Activated CD4-positive, alpha-beta T cell treated with anti-CD3 and anti-CD28 coated beads for 24 hours (primary cell): ENCODE measurements at places on chromosomes 6 and 20.
A peak's percentile ranks its signal among the peaks of the same experiment; 100 is the strongest.

DNA sequence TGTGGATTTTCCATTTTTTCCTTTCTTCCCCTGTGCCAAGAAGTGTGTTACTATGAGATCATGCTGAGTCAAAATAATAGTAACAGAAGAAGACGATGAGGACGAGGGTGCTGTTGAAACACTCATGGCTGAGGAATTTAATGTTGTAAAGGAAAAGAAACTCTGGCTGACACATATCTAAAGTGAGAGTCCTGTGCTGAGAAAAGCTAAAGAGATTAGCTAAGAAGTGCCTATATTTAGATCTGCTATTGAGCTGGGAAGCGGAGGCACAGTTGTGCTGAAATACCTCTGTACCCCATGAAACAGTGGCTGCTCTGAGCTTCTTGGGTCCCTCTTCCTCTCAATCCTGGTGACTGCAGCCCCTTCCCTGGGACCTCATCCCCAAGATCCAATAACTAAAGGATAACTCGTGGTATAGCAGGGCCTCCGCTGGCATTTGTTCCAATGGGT lies 1.1 kb upstream of the SYTL3 start:
- DNase-seq: no peak

DNA sequence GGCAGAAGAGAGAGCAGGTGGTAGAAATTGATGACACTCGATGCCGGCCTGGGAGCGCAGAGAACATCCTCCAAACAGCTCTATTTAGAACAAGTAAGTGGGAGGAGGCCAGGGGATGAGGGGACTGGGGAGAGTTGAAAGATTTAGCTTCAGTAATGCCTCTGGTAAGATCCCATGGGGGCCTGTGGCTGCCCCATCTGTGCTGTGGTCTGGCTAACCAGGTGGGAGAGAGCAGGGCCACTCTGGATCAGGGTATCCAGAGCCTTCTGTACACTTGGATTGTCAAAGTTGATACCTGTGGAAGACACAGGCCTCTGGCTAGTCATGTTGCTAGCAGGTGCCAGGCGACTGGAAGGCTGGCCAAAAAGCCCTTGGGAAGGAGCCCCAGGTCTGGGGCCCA lies 27.6 kb downstream of the NCOA5 start:
- no peak for DNase-seq

GRCh38 chr6:3039384-3039783 lies 28.9 kb upstream of the RIPK1 start:
- DNase-seq: no peak

DNA sequence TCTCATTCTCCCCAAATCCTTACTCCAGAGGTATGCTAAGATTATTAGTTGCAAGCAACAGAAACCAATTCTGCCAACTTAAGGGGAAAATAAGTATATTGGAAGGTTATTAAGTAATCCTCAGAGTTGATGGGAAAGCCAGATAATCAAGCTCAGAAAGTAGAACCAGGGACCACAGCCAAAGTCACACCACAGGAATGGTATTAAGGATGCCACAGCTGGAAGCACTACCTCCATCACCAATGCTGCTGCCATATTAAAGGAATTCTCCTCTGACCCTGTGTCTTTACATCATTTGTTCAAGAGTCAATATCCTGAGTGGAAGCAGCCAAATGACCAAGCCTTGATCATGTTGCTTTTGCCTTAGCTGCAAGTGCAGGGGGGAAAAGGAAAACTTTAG lies 9.9 kb downstream of the PROCR start:
- no peak for DNase-seq

GRCh38 chr6:25250878-25251277 lies 28.3 kb upstream of the CARMIL1 start:
- DNase-seq: peak; percentile 5

DNA sequence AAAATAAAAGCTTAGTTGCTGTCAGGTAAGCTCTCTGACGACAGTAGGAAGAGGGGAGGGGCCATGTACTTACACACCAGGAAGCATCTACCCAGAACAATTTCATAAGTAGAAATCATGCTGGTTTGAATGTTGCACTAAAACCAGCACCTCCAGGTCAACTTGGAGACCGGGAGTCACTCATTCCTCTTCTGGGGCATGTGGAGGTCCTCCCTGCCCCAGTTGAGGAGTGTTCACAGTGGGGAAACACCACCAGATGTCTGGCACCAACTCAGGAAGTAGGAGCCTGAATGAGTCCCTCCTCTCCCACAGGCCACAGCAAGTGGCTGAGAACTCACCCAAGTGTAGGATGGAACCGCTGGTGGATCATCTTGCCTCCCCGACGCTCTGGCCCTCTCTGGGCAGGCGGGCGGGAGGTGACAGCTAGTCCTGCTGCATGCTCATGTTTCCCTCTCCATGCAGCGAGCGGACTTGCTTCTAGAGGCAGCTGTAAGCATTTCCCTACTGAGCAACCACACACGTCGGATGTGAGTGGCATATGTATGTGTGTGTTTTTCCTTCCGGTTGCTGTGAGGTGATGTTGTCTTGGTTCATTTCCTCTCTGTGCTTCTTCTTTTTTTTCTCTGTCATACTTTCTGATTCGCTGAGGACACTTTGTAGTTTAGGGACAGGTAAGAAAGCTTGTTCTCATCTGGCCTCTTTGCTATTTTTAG lies 149.5 kb upstream of the NEDD9 start:
- DNase-seq: no peak

- no peak for DNase-seq
These were observed 141.3 kb downstream of the FUT9 start for GRCh38 chr6:96157018-96157565.

- DNase-seq: no peak
These were observed 5.1 kb downstream of the HEY2 start for GRCh38 chr6:125754566-125754965.

DNA sequence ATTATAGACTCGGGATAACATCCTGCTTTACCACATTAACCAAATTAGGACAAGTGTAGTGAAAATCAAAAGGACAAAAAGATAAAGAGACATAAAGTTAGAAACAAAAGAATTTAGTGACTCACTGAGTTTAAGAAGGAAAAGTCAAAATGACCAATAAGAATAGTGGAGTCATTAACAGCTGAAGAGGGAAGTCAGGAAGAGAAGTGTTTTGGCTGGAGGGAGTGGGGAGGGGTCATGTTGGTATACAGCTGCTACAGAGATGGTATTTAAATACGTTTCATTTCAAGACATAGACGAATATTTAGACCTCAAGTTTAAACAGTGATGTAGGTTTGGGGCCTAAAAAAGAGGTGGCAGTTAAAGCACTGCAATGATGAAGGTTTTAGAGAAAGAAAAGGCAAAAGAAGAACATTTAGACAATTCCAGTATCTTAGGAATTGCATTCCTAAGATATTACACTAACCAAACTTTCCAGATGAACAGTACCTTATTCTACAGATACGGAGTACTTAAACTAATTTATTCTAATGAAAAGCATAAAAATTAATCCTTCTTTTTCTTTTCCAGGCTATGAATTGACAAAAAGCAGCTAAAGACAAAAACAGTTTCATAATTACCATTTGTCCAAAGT lies 10.6 kb downstream of the FKBP5 start:
- DNase-seq: no peak

GRCh38 chr20:48662711-48663110 lies 165.1 kb downstream of the PREX1 start:
- no peak for DNase-seq

GRCh38 chr6:139862311-139862710 lies 487.9 kb upstream of the CITED2 start:
- DNase-seq: no peak

DNA sequence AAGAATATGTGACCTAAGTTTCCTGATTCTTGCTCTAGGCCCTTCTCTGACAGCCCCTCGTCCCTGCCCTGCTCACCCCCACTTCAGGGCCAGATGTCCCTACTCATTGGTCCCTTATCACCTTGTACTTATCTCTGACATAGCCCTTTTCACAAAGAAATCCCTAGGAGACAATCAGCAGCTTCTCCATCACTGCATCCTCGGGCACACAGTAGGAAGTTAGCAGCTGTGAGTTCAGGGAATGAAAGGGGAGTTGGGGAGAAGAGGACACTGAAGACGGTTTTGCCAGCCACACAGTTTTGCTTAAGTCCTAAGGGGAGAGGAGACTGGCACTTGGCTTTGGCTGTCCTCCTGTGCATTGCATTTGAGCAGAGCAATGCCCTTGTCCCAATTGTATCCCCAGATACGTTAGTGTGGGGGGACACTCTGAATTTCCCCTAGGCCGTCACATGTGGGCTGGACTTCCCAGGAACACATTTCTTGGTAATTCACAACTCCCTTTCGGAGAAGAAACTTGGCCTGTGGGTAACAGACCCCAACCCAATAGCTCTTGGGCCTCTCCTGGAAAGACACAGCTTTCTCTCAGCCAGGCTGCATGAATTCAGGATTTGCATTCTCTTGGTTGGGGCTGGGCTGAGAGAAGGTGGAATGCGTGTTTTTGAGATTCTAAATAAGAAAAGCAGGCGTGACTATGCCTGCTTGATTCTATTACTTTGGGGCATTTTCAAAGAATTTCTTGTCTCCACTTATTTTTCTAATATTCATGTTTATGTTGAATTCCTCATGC lies 177.6 kb downstream of the UST start:
- DNase-seq: no peak

GRCh38 chr6:105545947-105546731 lies 143.3 kb upstream of the PREP start:
- DNase-seq: no peak

GRCh38 chr6:3407840-3408239 lies 49.0 kb downstream of the SLC22A23 start:
- DNase-seq: no peak

- no peak for DNase-seq
These were observed 205.7 kb downstream of the OTOR start for GRCh38 chr20:16953858-16954257.

GRCh38 chr20:53611449-53611894 lies 17.8 kb upstream of the ZNF217 start:
- no peak for DNase-seq

- no peak for DNase-seq
These were observed 184.9 kb downstream of the TINAG start for GRCh38 chr6:54493138-54493537.

DNA sequence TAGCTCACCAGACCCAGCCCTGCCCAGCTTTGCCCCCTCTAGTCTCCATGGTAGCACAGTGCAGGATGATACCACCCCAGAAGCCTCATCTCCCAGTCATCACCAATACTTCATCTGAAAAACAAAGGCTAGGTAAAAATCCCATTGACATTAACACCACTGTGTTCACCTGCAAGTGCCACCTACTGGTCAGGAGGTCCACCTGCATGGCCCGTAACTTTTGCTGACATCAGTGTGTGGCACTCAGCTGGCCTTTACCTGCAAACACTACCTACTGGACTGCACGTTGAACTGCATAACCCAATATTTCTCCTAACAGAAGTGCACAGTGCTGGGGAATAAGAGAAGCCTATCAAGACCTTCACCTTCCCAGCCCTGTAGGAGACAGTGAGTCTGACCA lies 234.7 kb upstream of the ADGRB3 start:
- no peak for DNase-seq

- DNase-seq: no peak
These were observed 136.8 kb downstream of the GMPR start for GRCh38 chr6:16375206-16375605.

DNA sequence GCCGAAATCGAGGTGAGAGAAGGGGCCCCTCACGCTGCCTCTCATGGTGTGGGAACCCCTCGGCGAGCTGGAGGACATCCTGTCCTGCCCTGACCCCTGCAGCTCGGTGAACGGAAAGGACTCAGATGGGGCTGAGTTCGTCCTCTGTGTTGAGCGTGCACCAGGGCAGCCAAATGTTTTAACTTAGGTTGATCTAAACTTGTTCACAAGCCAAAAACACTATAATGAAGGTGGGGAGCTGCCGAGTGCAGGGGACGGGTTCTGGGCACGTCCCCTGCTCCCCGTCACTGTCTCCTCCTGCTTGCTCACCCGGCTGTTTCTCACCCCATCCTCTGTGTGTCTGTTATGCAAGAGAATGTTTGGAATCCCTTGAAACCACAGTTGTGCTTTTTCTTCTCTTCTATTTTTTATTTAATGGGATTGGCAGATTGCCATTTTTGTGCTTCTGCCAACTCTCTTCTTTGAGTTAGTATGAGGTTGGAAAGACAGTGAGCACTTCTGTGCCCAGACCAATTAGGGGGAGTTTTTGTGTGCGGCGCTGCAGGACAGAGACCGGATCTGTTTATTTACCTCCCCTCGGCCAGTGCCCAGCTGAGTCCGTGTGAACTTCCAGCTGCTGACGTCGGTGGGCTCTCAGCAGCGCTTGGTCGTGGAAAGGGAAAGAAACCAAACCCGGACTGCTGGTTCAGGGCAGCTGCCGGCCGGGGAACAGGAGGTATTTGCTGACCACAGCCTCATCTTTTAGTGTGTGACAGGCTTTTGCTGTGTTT lies 158.1 kb downstream of the DTNBP1 start:
- no peak for DNase-seq

GRCh38 chr20:41095110-41095969 lies 42.0 kb upstream of the PLCG1 start:
- DNase-seq: peak; percentile 17

GRCh38 chr6:64644024-64644423 lies 1008.4 kb downstream of the PHF3 start:
- no peak for DNase-seq

DNA sequence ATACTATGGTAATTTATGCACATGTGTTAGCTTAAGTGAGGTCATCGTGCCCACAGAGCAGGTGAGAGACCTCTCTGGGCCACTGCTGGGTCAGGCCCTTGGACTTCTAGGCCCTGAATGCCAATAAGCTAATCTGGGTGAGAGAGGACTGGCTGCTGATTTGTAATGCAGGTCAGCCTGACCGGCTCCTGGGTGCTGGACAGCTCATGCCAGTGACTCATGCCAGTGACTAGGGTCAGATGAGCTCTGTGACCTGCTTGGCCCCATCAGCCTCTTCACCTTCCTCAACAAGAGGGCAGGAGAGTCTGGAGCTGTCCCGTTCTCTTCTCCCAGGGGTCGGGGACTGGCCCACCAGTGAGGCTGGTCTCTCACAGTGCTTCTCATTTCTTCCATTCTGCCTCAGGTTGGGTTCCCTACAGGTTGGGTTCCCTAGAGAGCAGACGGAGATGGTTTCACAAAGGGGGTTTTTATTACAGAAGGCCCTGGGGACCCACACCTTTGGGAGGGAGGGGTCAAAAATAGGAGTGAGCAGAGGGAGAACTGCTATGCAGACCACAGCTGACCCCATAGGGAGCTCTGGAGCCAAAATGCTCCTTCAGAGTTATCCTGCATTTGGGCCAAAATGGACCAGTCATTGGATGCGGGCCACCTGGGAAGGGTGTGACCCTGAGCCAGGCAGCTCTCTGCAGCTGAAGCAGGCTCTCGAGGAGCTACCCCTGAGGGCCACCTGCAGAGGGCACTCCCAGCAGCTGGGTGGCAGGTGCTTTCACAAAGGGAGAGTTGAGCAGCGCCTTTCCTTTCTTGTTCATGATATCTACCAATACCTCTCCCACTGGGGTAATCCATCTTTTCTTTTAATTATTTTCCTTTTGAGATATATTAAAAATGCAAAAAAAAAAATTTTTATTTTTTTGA lies 2.2 kb upstream of the OXT start:
- no peak for DNase-seq
